ENCODE measurements at places on chromosomes 5 and 9. TPM values are rescaled to one million over a fixed set of nuclear protein-coding genes. Genes with fewer than 3 reads are reported as not detected.

Gene CDX1
- total RNA-seq = not detected

DNA sequence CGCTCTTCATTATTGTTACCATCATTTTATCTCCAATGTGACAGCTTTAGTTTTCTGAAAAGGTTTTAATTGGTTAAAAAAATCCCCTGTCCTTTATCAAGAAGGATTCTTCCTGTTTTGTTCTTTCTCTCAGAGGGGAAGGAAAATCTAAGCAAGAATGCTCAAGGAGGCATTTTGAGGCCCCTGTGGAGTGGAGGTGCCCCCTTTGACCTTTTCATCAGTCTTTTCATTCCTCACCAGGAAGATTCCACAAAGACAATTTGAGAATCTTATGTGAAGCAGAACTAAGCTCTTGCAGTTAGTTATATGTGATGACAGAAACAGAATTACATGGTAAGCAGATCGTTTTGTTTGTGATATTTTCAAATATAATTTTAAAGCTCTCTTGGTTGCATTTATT, 489.6 kb downstream of the MAN2A1 start:
- no peak for DNase-seq

DNA sequence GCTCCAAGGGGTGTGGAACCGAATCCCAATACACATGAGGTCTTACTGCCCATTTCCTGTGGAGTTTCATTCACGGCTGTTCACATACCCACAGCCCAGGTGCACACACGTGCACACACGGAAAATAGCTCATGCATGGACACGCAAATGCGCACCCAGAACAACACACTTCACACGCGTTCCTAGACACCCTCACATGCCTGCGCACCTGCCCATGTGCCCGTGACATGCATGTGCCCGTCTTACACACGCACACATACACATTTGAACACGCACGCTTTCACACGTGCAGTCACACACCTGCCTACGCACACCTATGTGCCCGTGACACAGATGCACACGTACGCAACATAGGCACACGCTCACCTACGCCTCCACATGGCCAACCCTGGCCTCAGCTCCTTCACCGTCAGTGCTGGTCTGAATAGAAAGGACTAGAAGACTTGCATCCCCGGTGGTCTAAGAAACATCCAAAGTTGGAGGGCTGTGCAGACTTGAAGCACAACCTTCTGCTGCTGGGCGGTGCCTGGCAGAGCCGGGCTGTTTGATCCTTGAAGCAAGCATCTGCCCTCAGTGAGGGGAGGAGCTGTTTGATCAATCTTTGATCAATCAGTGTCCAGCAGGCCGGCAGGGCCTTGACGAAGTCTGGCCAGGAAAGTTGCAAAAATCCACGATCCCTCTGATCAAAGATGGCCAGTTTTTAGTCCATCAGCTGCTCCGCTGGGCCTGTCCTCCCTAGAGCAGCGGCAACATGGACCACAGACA, 164.7 kb downstream of the OLFM1 start:
- no peak for DNase-seq

GRCh38 chr5:149999359-149999758, 1.1 kb downstream of the TIGD6 start:
- no peak for DNase-seq

DNA sequence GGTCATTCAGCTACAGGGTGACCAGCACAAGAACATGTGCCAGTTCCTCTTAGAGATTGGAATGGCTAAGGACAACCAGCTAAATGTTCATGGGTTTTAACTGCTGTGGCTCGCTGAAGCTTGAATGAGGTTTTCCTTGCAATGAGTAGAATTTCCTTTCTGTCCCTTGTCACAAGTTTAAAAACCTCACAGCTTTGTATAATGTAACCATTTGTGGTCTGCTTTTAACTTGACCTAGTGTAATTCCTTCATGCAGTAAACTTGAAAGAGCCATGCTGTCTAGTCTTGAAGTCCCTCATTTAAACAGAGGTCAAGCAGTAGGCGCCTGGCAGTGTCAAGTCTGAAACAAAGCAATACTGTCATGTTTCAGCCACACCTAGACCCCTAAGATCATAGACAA, 181.3 kb upstream of the DMRT1 start:
- no peak for DNase-seq
